Amniotic epithelial cell (primary cell): ENCODE measurements at places on chromosomes 3 and 15.

GRCh38 chr3:116097226-116097625, 348.1 kb downstream of the LSAMP start:
- DNase-seq: no peak

- DNase-seq: peak; percentile 48
Observed at GRCh38 chr3:33299395-33300081, 22.3 kb downstream of the FBXL2 start.

GRCh38 chr15:99925661-99926461, 192.6 kb upstream of the LYSMD4 start:
- no peak for DNase-seq

DNA sequence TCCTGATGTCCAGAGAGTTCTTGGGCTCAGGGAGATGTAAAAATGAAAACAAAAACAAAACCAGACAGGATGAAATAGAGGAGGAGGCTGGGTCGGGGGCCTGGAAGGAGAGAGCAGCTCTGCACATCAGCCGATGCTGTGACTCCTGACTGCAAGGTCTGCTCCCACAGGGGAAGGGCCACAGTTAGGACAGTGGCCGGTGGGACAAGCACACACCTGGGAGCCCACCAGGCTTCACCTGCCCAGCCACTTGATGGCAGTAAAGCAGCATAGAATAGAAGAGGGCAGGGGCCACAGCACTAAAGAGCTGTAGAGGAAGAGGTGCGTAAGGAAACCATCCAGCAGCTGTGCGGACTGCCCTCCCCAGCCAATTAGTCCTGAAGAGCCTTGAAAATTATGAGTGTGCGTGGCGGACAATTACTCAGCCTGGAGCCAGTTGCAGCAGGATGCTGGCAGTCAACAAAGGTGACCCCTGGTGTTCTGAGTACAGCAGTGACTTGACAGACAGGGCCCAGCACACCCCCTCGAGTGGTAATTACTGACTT, 29.8 kb downstream of the ALS2CL start:
- peak; percentile 8 for DNase-seq

DNA sequence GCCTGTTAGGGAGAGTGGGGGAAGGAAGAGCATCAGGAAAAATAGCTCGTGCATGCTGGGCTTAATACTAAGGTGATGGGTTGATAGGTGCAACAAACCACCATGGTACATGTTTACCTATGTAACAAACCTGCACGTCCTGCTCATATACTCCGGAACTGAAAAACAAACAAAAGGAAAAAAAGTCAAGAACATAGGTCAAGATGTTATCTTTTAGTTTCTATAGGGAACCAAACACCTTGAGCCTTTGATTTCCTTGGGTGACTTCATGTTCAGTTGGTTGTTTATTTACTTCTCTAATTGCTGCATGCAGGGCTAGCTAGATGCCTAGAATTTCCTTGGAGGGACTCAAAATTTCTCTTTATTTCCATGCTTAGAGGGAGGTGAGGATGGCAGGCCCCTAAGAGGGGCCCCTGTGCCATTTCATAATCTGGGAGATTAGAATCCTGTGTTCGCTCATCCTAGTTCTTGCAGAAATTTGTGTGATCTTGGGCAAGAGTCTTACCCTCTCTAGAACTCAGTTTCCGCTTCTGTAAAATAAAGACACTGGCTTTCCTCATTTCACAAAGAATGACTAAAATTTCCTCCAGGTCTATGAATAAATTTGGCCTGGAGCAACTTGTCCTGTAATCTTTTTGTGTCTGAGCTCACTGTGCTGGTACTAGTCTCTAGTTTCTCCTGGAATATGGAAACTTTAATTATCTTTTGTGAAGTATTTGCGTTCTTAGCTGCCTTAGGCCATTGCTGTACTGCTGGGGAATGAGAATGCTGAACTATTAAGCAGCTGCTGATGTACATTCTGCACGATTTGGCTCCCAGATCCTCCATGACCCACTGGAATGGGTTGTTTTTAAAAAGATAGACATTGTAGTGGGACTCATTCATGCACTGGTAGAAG, 457.5 kb downstream of the EDEM1 start:
- no peak for DNase-seq
